ENCODE measurements at places on chromosomes 6 and 20.

DNA sequence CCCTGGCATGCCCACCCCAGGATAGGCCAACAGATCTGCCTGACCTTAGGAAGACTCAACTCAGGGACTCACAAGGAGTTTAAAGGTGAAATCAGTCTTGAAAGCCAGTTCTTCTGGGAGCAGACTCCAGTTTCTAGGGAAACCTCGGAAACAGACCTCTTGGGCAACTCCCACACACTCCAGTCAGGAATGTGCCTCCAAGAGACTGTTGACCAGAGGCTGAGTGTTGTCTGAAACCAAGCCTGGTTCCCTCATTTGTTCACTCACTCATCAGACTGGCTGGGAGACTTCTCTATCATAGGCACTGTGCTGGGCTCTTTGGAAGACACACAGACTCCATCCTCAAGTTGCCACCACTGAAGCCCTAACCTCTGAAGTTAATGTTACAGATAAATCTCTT lies 1.8 kb downstream of the TREM1 start:
- DNase-seq = no peak

DNA sequence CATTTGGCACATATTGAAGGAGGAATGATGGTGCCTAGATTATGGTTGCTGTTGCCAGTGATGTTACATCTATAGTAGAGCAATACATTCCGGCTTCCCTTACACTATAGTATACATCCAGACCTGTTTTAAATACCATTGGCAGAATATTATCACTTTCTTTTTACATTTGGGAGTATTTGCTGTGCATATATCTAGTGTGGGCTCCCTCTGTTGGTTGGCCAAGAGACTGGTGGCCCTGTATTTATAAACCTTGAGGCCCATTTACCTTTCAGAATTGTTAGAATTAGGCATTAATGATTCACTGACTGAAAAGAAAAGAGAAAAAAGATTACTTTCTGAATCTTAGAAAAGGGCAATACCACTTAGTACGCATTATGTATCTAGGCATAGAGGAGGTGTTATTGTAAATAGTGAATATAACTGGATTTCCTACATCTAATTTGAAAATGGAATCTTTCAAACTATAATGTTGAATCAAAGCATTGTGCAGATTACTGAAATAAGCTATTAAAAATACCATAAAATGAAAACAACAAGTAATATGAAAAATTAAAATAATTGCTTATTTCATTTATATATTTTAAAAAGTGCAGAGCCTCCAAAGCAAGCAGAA lies 628.8 kb upstream of the MAN1A1 start:
- DNase-seq = no peak

DNA sequence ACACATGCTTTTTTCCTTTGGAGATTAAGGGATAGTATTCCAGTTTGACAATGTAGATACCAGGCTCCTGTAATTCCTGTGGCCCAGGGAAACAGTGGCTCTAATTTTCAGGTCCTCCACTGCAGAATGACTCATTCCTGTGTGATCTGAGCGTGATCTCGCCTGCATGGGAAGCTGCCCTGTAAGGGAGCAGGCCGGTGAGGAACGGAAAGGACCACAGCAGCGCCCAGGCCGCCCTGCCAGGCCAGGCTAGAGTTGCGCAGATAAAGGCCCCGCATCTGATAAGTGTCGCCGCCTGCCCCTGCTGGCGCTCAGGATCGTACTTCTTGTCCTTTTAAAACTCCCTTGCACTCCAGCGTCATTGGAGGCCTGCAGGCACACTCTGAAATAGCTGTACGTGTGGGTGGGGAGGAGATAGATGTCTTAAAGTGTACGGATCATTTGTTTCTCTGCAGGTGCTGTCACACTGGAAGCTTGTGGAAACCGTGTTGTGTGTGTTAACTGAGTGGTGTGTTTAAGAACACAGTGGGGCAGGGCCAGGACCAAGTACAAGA lies 60.7 kb downstream of the SYNJ2 start:
- DNase-seq = no peak

DNA sequence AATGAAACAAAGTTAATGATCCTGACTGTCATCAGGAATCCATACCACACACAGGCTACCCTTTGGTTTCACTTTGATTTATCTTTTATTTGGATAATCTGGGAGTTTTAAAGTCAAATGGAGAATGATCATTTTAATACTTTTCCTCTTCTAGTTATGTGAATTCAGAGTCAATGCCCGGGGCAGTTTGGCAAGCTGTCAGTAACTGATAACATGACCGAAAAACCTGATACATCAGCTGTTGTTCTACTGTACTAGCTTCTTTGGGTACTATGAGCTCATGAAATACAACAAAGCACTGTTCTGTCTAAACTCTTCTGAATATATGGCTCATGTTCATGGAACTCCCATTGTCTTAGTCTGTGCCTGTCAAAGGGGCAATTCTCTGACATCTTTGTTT lies 30.2 kb downstream of the KLHL31 start:
- no peak for DNase-seq

GRCh38 chr6:21679761-21680265 lies 86.3 kb downstream of the SOX4 start:
- DNase-seq = no peak

DNA sequence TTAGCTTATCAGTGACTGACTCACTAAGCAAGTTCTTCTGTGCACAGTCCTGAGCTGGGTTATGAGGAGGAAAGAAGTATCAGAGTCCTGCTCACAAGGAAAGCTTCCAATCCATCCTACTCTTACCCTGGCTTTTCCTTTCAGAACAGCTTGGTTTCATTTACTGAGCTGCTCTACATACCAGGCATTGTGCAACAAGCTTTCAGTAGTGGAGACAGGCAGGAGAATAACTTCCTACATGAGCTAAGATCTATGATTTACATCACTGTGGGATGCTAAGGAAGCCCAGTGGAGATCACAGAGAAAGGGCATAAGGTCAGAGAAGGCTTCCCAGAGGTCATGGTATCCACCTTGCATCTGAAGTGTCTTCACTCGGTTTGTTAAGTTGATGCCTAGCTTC lies 144.5 kb downstream of the MAP3K7 start:
- DNase-seq = no peak

GRCh38 chr6:4889701-4890100 lies 113.5 kb downstream of the CDYL start:
- no peak for DNase-seq

- no peak for DNase-seq
Observed at GRCh38 chr20:43159994-43160393, 29.7 kb downstream of the PTPRT start.

GRCh38 chr6:106692112-106692818 lies 62.9 kb downstream of the QRSL1 start:
- DNase-seq = peak; percentile 43

- DNase-seq = no peak
Observed at GRCh38 chr6:42522942-42523814, 40.7 kb upstream of the UBR2 start.
